ENCODE measurements at places on chromosomes 5 and 9.

- DNase-seq = no peak
Observed at GRCh38 chr9:130842545-130842944, 7.5 kb downstream of the ABL1 start.

GRCh38 chr5:132493241-132493640 lies 2.7 kb upstream of the IRF1 start:
- no peak for DNase-seq

DNA sequence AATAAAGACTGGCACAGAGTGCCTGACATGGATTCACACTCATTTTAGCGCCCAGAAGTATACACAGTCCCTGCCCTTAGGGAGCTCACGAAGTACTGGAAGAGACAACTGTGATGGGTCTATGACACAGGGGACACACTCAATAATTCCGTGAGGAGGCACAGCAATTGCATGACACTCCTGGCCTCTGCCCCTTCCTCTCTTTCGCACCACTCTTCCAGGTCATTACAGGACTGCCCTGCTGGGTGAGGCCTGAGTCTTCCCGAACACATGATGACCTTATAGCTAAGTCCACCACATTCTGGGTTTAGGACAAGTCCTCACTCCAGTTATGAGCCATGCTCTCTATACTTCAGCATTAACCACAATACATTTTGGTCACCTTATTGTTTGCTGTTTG lies 134.7 kb downstream of the GNA14 start:
- DNase-seq = no peak

DNA sequence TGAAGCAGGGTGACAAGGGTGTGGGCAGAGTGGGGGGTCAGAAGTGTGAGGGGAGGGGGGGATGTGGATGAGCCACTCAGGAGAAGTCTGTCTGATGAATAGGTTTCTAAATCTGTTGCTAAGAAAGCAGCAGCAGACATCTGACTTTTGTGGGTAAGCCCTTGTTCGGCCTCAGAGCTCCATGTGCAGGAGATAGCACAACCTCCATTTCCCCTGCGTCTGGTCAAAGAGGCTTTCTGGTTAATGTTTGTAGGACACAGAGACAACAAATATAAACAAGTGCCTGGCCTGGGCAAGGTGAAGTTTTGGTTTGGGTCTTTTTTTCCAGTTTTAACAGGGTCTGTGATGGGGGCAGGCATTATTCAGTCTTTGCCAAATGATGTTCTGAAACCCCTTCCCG lies 57.0 kb upstream of the GNE start:
- DNase-seq = no peak

- no peak for DNase-seq
Observed at GRCh38 chr5:89723907-89724306, 685.6 kb downstream of the CETN3 start.

DNA sequence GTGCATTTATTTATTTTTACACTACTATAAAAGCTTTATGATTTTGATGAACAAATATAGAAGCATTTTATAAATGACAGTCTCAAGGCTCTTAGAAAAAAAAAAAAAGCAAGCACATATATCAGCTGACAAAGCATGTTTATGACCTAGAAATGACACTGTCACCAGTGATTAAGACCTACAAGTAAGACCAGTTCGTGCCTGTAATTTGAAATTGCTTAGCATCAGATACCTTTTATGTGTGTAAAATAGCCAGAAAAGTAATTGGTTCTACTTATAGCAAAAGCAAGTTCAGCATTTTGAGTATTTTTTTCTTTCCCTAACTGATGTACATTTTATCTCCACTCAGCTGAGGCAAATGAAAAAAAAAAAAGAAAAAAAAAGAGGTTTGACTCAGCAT lies 808.4 kb downstream of the CDH18 start:
- no peak for DNase-seq

DNA sequence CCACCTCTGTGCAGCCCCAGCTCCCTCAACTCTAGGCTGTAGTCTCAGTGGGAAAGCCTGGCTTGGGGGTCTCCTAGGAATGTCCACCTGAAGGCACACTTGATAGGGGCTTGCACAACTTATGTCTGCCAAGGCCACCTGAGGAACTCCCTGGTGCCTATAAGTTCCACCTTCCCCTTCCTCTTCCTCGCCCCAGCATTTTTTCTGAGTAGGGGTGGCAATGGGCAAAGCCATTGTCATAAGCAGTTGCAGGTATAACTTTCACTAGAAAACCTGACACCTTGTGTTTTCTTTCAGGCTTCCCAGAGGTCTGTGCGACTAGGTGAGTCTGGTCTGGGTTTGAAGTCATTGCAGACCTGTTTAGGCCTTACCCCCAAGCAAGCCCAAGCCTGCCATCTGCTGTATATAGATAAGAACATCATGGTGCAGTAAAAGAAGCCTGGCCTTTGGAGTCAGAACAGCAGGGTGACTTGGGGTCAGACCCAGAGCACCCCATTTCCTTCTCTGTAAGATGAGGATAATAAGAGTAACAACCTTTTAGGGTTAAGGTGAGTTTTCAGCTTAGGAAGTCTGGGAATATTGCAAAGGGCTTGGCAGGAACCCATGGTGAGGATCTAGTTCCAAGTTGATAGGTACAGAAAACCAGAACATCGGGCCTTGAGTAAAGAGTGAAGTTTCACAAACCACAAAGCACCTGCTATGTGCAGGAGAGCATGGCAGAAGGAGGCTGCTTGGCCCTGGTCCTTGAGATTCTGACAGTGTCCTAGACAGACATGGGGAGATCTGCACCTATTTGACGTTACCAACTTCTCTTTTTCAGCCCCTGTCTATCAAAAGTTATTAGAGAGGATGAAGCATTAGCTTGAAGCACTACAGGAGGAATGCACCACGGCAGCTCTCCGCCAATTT lies 33.8 kb downstream of the TGFBI start:
- no peak for DNase-seq

DNA sequence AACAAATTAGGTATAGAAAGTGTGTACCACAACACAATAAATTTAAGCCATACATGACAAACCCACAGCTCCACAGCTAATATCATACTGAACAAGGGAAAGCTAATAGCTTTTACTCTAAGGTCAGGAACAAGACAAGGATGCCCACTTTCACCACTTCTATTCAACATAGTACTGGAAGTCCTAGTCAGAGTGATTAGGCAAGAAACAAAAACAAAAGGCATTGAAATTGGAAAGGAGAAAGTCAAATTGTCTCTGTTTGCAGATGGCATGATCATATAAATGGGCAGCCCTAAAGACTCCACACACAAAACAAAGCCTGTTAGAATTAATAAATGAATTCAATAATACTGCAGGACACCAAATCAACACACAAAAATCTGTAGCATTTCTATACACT lies 548.8 kb downstream of the CTNND2 start:
- no peak for DNase-seq

DNA sequence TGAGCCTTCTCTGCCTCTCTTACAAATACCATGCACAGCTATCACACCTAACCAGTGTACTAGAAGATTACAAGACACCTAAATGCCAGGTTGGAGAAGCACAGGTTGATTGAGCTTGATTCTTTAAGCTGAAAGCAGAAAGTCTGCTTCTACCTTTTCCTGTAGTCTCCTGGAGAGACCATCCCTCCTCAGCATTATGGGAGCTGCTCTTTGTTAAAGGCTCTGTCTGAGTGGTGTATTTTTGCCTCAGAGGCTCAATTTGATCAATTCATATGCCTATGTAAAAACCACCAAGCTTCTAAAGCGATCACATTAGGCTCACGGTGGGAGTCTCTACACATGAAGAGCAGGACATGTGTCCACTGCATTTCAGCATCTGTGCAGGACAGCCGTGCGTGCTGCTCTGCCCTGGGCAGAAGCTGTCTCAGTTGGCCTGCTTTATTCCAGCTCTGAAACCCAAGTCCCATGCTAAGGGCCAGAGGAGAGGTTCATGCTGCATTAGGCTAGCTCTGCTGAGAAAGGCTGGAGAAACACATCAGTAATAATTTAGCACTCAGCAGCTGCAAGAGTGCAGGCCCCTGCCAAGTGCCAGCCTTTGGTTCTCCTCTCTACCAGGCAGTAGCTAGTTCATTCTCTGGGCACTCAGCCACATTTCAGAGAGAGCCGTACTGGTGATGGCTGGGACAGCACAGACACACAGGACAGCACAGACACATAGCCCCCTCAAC lies 41.7 kb downstream of the TMEM167A start:
- no peak for DNase-seq

DNA sequence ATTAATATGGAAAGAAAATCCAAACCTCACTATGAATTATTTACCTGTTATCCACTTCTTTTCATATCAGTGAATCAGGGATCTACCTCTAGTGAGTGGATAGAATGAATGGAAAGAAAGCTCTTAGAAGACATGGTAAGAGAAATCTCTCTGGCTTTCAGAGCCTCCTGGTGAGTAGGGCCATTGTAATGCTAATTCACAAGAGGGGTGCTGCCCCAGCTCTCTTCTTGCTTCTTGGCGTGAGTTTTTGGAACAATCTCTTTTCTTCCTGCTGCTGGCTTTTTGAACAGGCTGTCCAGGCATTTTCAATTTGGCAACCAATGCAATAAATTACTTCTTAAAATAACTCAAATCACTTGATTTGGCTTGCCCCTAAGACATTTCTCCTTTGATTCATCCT lies 49.9 kb upstream of the KCNN2 start:
- DNase-seq = no peak

DNA sequence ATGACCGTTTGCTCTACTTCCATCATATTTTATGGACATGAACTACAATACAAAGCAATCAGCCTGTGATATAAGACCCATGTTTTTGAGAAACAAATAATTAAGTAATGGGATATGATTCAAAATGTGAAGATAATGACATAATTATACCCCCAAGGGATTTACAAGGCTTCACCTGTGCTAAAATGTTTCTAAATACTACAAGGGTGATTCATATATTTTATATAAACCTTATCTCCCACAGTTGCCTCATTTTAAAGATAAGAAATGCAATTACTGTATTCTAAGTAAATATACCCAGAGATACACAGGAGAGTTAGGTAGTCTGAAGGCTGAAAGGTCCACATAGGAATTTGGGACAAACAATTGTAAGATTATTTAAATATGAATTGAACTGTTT lies 662.0 kb upstream of the CHD1 start:
- DNase-seq = no peak

DNA sequence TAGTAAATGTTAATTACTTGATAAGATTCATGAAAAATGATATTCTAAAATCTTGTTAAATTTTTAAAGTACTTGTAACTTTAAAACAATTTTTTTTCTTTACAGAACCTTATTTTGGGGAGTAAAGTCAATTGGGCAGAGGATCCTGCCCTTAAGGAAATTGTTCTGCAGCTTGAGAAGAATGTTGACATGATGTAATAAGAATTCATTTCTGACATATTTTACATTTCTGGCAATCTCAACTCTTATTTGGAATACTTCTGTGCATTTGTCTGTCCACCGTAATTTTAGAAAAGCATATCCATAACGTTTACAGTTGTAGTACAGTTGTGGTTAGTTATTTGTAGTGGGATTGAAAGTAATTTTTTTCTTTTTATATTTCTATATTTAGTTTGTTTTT lies 20.2 kb downstream of the CENPH start:
- DNase-seq = no peak

DNA sequence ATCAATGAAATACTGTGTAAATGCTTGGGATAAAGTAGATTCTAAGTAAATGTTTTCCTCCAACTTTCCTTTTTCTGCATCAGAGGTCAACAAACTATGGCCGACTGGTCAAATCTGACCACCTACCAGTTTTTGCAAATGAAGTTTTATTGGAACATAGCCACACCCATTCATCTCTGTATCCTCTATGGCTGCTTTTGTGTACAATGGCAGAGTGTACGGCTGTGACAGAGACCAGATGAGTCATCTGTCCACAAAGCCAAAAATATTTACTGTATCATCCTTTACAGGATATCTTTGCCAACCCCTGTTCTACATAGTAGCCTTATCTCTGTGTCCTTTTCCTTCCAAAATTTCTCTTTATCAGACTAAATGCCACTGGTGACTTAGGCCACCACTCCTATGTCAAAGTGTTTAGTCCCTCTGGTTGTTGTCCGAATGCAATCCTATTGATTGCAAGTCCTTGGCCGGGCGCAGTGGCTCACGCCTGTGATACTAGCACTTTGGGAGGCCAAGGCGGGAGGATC lies 218.4 kb upstream of the KLF4 start:
- no peak for DNase-seq

DNA sequence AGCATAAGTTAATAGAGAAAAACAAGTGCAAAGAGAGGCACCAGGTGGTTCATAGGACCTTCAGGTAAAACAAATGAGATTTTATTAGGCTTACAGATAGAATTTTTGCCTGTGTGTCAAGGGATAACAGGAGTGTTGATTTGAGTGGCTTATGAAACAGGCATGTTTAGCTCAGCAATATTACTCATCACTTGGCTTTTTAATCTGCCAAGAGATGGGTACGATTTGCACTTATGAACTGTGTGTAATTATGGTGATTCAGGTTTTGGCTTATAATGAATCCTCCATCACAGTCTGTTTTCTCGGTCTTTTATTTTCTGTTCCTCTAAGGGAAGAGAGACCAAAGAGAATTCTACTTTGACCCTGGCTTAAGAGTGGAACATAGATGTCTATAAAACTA lies 199.3 kb downstream of the DMRTA1 start:
- DNase-seq = no peak

DNA sequence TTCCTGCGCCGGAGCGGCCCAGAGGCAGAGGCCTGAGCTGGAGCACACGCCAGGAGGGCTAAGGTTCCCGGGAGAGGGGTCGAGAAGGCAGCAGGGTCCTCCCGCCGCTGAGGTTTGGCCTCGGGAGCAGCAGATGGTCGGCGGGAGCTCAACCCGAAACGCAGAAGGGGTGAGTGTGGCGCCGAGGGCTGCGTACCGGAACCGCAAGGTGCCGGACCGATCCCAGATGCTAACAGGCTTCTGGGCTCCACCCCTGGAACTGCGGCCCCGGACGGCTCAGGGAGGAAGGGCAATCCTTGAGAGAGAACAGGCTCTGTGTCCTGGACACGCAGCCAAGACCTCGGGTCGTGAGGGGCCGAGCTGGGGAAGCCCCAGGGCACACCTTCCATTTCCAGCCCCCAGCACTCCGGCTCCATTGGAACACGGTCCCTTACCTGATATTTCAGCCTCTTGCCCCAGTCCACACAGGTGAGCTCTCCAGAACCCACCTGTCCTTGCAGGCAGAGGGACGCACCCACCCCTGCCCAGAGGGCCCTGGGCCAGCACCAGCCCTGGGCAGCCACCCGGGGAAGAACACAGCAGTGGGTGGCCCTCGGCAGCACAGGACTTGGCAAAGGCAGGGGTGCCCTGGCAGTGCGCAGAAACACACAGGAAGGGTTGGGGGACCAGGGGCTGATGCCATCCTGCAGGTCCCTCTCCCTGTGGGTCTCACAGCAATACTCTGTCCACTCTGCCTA lies 1.4 kb downstream of the LHX3 start:
- DNase-seq = no peak

DNA sequence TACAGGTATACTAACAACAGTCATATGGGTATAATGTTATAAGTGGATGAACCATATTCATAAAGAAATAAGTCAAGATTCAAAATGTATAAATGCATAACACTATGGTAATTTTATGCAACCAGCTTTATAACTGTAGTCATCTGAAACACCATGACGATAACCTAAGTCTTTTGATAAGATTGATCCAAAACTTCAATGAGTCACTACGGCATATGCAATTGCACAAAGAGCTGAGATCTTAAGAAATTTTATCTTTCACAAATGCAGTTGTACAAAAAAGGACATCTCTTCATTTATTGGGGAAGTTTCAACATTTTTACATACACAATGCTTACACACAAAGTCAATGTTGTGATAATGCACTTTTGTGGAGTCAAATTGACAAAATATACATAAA lies 20.3 kb downstream of the FAM81B start:
- no peak for DNase-seq
